ENCODE measurements at places on chromosomes 4 and X. TPM values are rescaled to one million over a fixed set of nuclear protein-coding genes. Genes with fewer than 3 reads are reported as not detected.
A peak's percentile ranks its signal among the peaks of the same experiment; 100 is the strongest.

DNA sequence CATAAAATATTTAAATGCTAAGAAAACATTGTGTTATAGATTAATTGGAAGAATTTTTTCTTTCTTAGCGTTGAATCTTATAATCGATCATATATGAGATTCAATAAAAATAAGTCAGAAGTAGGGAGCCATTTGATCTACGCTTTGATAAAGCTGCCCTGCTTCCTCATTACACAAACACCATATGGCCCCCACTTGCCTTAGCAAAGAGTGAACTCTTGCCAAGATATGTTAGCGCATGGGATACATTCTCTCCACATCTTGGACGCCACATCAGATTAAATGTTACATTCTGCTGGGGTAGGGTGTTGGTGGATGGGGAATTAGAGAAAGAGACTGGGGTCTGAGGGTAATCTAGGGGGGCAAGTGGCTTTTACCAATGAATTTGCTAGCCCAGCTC, 207.7 kb upstream of the MID1 start:
- H3K27me3 ChIP-seq: no peaks in the 10 kb centered on the region
- H3K36me3 ChIP-seq: no peaks in the 10 kb centered on the region
- no peak overlapping the region for H3K27ac ChIP-seq
- no peak for DNase-seq
- no peaks in the 10 kb centered on the region for H3K4me1 ChIP-seq

DNA sequence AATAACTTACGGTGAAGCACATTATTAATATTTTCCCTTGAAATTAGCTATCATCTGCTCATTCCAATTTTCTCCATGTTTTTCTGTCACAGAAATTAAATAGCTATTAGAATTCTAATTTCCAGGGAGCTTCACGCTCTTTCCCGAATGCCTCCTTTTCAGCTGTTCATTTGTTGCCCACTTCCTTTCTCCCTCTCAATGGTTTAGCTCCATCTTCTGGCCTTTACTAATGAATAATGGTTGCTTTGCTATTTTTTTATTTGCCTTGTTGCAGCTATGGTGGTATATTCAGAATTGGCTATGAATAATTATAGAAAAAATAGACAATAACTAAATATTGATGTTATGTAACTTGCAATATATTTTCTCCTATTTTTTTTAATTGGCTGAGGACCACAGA, 70.5 kb downstream of the GRIA2 start:
- H3K27ac ChIP-seq: no peak overlapping the region
- no peak for DNase-seq
- H3K27me3 ChIP-seq: no peaks in the 10 kb centered on the region
- H3K4me1 ChIP-seq: no peaks in the 10 kb centered on the region
- H3K4me3 ChIP-seq: no peak overlapping the region
- no peaks in the 10 kb centered on the region for H3K36me3 ChIP-seq

DNA sequence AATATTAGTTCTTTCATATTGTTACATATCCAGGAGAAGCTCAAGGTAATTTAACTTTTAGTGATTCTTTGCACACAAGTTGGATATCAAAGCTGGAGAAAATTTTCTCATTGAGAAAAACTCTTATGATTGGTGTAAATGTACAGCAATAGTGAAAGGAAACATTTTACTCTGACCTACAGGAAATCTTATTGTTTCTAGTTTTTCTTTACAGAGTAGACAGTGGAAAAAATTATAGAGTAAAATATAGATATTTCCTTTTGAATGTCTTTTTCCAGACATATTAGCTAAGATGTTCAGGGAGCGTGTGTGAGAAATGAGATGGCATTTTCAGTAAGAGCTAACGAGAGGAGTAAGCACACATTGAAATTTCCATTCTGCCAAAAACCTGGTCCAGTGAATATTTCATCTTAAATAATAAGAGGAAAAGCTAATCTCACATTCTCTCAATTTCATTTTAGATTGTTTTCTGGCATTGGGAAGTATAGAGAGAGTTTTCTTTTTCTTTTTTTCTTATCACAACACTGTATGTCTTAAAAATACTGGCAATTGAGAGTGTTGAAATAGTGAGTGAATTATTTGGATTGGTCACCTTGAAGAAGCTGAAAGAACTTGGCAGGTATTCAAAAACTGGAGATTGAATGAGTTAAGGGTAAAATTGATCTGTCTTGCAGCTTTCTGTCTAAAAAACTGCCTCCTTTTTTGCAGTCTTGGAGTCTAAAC, 15.6 kb upstream of the ATP8A1 start:
- no peaks in the 10 kb centered on the region for H3K36me3 ChIP-seq
- H3K27ac ChIP-seq: no peak overlapping the region
- no peaks in the 10 kb centered on the region for H3K4me1 ChIP-seq

DNA sequence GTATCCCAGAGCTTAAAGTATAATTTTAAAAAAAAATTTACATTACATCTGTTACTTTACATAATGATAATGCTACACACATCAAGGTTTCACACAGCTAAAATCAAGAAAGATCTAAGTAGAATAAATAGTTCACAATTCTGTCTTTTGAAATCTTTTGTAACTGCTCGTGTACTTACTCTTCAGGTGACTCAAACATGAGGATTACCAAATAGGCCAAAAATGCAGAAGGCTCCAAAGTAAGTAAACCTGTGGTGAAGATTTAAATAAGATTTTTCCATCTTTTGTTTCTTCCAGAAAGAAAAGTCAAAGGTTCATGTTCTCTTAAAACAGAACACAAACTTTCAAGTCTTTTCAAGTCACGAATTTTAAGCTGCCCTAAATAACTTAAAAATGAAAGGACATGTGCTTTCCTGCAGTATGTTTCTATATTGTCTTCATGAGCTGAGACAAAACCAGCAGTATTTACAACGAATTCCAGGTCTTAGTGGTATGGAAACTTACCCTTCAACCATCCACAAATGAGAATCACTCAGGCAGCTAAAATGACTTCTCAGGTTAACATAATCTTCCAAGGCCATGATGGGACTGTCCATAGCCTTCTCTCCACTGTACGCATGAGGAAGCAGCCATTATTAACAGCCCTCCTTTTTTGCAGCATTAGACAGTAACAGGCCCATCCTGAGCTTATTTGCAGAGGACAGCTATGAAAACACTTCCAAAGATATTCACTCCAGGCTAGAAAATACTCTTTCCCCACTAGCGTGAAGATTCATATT, 172.8 kb upstream of the EDNRA start:
- no peak for DNase-seq
- no peaks in the 10 kb centered on the region for H3K4me1 ChIP-seq
- H3K27me3 ChIP-seq: no peaks in the 10 kb centered on the region
- no peaks in the 10 kb centered on the region for H3K36me3 ChIP-seq

- no peak overlapping the region for H3K4me3 ChIP-seq
- DNase-seq: no peak
- no peaks in the 10 kb centered on the region for H3K36me3 ChIP-seq
- H3K4me1 ChIP-seq: no peaks in the 10 kb centered on the region
Measured at GRCh38 chr4:140408974-140409373, 18.5 kb downstream of the CLGN start.

GRCh38 chrX:53685711-53686110, 808 bp downstream of the HUWE1 start:
- no peak for DNase-seq
- peaks cover 8% of the 10 kb centered on the region for H3K36me3 ChIP-seq
- H3K4me1 ChIP-seq: peaks cover 23% of the 10 kb centered on the region
- peak overlapping the region; percentile 83 for H3K27ac ChIP-seq
- no peaks in the 10 kb centered on the region for H3K27me3 ChIP-seq

DNA sequence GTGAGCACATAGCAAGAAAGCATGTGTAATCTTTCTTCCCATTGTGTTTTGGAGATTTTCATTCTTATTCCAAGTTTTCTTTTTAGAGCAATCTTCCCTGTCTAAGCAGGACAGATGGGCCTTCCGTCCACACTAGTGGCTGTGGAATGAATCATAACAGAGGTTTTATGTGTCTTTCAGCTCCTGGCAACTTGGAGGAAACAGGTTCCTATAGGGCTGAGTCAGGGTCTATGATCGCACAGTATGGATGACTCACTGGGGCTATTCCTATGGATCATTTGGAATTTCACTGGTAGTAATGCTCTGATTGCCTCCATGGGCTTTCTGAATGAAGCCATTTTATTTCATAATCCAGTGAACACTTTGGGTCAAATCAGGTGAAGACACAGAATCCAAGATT, 51.8 kb upstream of the CBLL2 start:
- H3K27ac ChIP-seq: no peak overlapping the region
- H3K4me3 ChIP-seq: no peak overlapping the region
- H3K4me1 ChIP-seq: no peaks in the 10 kb centered on the region
- no peaks in the 10 kb centered on the region for H3K36me3 ChIP-seq
- H3K27me3 ChIP-seq: no peaks in the 10 kb centered on the region
- DNase-seq: no peak

DNA sequence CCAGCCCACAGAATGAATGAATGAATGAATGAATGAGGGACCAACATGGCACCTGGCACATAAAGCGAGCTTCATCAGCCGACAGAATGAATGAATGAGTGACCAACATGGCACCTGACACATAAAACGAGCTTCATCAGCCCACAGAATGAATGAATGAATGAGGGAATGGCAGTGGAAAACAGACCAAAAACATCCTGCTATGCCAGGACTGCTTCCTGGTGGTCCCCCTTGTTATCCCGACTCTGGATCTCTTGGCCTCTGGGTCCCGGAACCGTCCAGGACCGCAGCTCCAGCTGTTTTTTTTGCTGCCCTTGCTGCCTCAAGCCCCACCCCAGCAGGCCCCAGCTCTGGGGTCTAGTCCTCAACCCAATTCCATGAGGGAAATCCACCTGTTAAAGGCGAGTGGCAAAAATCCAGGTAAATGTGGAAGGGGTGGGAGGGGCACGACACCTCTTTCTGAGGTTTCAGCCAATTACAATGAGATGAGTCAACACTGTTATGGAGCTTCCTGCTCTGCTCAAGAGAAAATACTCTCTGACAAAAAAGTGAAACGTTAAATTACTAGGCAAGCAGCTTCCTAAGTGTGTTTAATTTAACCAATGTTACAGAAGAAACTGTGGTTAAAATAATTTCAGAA, 72.0 kb upstream of the MTNR1A start:
- H3K27me3 ChIP-seq: no peaks in the 10 kb centered on the region
- peaks cover 6% of the 10 kb centered on the region for H3K4me1 ChIP-seq
- peaks cover 51% of the 10 kb centered on the region for H3K36me3 ChIP-seq
- H3K4me3 ChIP-seq: no peak overlapping the region

DNA sequence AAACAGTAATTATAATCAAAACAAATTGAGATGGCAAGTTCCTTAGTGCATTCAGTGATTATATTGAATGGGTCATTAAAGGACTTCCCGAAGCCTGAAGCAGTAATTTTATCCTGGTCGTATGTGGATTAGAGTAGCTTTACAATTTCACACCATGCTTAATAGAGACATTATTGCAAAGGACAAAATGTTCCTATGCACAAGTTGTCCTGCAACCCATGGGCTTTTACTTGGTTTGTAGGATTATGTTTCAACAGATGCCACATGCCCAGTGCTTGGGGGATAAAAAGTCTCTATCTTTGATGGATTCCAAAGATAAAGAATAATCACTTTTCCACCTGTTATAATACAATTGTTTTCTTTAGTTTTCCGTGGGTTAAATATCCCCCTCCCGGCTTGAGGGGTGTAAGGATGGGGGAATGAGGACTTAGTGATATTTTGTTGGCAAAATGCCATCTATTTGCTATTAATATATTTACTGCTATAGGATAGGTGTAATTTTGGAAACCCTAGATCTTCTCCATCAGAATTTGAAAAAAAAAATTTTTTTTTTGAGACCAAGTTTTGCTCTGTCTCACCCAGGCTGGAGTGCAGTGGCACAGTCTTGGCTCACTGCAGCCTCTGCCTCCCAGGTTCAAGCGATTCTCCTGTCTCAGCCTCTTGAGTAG, 156.5 kb upstream of the ETNPPL start:
- no peaks in the 10 kb centered on the region for H3K36me3 ChIP-seq
- no peaks in the 10 kb centered on the region for H3K4me1 ChIP-seq
- H3K27ac ChIP-seq: no peak overlapping the region
- H3K27me3 ChIP-seq: no peaks in the 10 kb centered on the region
- H3K4me3 ChIP-seq: no peak overlapping the region

GRCh38 chrX:106783716-106784115, 18.8 kb upstream of the TBC1D8B start:
- no peaks in the 10 kb centered on the region for H3K4me1 ChIP-seq
- H3K27ac ChIP-seq: no peak overlapping the region
- no peak overlapping the region for H3K4me3 ChIP-seq
- no peaks in the 10 kb centered on the region for H3K27me3 ChIP-seq
- no peaks in the 10 kb centered on the region for H3K36me3 ChIP-seq
- DNase-seq: no peak

- H3K36me3 ChIP-seq: no peaks in the 10 kb centered on the region
- peaks cover 13% of the 10 kb centered on the region for H3K4me1 ChIP-seq
- H3K27me3 ChIP-seq: no peaks in the 10 kb centered on the region
- H3K4me3 ChIP-seq: no peak overlapping the region
Measured at GRCh38 chr4:181860157-181860556, 383.0 kb upstream of the TENM3 start.

- no peaks in the 10 kb centered on the region for H3K27me3 ChIP-seq
- no peak overlapping the region for H3K4me3 ChIP-seq
- H3K27ac ChIP-seq: no peak overlapping the region
- H3K36me3 ChIP-seq: no peaks in the 10 kb centered on the region
- no peak for DNase-seq
Measured at GRCh38 chrX:41303013-41303412, 30.9 kb upstream of the DDX3X start.

DNA sequence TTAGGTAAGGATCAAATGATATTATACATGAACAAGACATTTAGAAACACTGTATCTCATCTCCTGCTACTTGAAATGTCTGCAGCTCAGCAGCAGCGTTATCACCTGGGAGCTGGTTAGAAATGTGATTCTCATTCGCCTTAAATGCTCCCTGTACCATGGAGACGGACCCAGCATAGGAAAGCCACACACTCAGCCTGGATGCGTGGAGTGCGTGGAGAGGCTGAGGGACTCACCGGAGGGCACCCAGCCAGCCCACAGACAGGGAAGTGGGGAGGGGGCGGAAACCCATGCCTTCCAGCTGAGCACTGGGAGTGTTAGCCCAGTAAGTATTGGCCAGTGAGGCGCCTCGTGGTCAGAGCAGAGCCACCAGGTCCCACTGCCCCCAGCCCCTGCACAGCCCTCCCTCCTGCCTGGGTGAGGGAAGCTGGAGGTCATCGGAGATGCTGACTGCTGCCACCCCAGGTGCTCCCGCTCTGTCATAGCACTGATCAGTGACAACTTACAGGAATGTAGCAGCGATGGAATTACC, 15.2 kb downstream of the SUPT20HL1 start:
- H3K27me3 ChIP-seq: no peaks in the 10 kb centered on the region
- H3K4me1 ChIP-seq: no peaks in the 10 kb centered on the region
- H3K27ac ChIP-seq: no peak overlapping the region

- no peaks in the 10 kb centered on the region for H3K4me1 ChIP-seq
- no peak overlapping the region for H3K27ac ChIP-seq
- H3K4me3 ChIP-seq: peak overlapping the region; percentile 37
Measured at GRCh38 chr4:173494013-173494970, 35.7 kb downstream of the HAND2 start.

- H3K36me3 ChIP-seq: no peaks in the 10 kb centered on the region
- H3K4me1 ChIP-seq: no peaks in the 10 kb centered on the region
- H3K27ac ChIP-seq: no peak overlapping the region
- H3K27me3 ChIP-seq: no peaks in the 10 kb centered on the region
- DNase-seq: peak; percentile 51
- H3K4me3 ChIP-seq: no peak overlapping the region
Measured at GRCh38 chr4:4969298-4969697, 50.0 kb downstream of the CYTL1 start.

GRCh38 chr4:8278009-8278395, 8.4 kb downstream of the HTRA3 start:
- peak; percentile 41 for DNase-seq
- peaks cover 70% of the 10 kb centered on the region for H3K4me1 ChIP-seq
- H3K27me3 ChIP-seq: no peaks in the 10 kb centered on the region

The GPR101 gene
- not detected for polyA plus RNA-seq

The SHROOM4 gene
- 7.1 TPM for polyA plus RNA-seq

The AFP gene
- not detected for polyA plus RNA-seq

The DGAT2L6 gene
- polyA plus RNA-seq: not detected

The HPGD gene
- 1.5 TPM for polyA plus RNA-seq

The CXCL13 gene
- polyA plus RNA-seq: not detected

The MAGEA2B gene
- not detected for polyA plus RNA-seq

The FRMPD3 gene
- polyA plus RNA-seq: 0.04 TPM

The IL2RG gene
- 1.4 TPM for polyA plus RNA-seq

The PAGE5 gene
- not detected for polyA plus RNA-seq

The MAGEC3 gene
- polyA plus RNA-seq: not detected
